Psoas muscle (tissue), 8 donors: ENCODE measurements at places on chromosomes 4 and X. TPM values are rescaled to one million over a fixed set of nuclear protein-coding genes. Genes with fewer than 3 reads are reported as not detected.

DNA sequence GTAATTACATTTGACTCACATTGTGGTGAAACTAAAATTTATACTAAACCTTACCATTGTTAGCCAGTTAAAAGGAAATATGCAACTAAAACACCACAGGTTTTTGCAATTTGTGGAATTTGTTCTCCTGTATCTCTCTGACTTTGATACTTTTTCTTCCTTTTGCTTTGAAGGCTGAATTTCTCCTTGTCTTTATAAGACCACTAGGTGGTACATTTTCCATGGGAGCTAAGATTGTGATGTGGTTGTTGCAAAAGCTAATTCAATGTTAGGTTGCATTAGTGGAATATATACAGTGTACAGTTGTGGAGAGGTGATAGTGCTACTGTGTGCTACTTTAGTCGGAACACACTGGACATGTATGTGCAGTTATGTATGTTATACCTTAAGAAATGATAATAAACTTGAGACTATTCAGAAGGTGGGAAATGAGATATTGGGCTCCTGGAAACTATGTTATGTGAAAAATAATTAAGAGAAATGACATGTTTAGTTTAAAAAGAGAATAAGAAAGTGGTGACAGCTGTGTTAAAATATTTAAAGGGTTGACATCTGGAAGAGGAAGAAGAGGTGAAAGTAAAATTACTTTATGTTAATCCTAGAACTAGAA is 70.3 kb downstream of the ARL9 start:
- peaks cover 2% of the 10 kb centered on the region for H3K27me3 ChIP-seq
- DNase-seq, result no peak
- H3K27ac ChIP-seq, result no peak overlapping the region
- no peaks in the 10 kb centered on the region for H3K36me3 ChIP-seq
- H3K4me1 ChIP-seq, result no peaks in the 10 kb centered on the region
- H3K4me3 ChIP-seq, result no peak overlapping the region

DNA sequence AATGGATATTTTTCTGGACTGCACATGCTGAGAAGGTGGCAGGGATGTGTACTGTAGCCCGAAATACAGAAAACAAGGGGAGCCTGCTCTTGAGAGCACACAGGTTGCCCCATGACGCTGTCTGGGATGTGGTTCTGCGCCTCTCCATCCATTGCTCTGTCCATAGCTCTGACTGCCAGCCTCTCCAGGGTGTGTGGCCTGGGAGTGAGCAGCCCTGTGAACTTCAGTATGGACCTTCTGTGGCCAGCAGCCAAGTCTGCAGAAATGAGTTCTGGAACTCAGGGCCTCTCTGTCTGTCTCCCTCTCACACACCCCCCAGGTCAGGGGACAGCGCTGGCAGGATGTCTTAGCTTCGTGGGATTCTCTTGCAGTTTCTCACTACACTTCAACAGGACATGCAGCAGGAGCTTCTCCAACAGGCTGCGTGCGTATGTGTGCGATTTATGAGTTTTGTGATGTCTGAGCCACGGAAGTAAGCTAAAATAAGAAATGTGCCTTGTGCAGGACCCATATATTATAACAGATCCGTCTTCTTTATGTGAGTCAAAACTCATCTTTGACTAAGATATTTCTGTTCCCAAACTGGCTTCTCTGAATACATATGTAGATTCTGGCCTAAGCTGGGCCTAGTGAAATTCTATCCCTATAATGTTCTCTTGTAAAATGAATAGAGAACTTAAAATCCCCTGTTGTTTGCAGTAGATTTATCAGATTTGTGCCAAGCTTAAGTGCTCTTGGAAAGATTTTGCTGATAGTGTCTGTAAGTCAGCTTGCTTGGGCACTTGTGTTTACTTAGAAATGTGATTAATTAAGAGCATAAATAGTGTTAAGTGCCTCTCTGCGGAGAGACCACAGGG is 40.0 kb downstream of the PROM1 start:
- H3K4me1 ChIP-seq, result no peaks in the 10 kb centered on the region
- H3K27ac ChIP-seq, result no peak overlapping the region
- no peaks in the 10 kb centered on the region for H3K36me3 ChIP-seq
- no peak for DNase-seq
- H3K27me3 ChIP-seq, result no peaks in the 10 kb centered on the region
- H3K4me3 ChIP-seq, result no peak overlapping the region

- H3K36me3 ChIP-seq, result no peaks in the 10 kb centered on the region
- H3K27me3 ChIP-seq, result no peaks in the 10 kb centered on the region
- no peak overlapping the region for H3K4me3 ChIP-seq
- H3K27ac ChIP-seq, result no peak overlapping the region
These were observed 121.7 kb downstream of the RASGEF1B start for GRCh38 chr4:81350040-81350439.

- no peaks in the 10 kb centered on the region for H3K4me1 ChIP-seq
- H3K4me3 ChIP-seq, result no peak overlapping the region
- no peak for DNase-seq
- no peaks in the 10 kb centered on the region for H3K27me3 ChIP-seq
These were observed 52.0 kb upstream of the UGT2B7 start for GRCh38 chr4:69044247-69044646.

Gene CPE
- total RNA-seq, result 18.2 TPM

Gene SPP1
- total RNA-seq, result 1.4 TPM

Gene CABS1
- not detected for total RNA-seq

Gene ADH7
- total RNA-seq, result not detected

Gene TRIM61
- total RNA-seq, result 0.58 TPM
